ENCODE measurements at places on chromosomes 6 and 20. TPM values are rescaled to one million over a fixed set of nuclear protein-coding genes. Genes with fewer than 3 reads are reported as not detected.

DNA sequence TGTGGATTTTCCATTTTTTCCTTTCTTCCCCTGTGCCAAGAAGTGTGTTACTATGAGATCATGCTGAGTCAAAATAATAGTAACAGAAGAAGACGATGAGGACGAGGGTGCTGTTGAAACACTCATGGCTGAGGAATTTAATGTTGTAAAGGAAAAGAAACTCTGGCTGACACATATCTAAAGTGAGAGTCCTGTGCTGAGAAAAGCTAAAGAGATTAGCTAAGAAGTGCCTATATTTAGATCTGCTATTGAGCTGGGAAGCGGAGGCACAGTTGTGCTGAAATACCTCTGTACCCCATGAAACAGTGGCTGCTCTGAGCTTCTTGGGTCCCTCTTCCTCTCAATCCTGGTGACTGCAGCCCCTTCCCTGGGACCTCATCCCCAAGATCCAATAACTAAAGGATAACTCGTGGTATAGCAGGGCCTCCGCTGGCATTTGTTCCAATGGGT lies 1.1 kb upstream of the SYTL3 start:
- DNase-seq = no peak

The ARMC12 gene
- total RNA-seq = 0.90 TPM

- no peak for DNase-seq
Measured at GRCh38 chr6:5053864-5054244, 31.3 kb upstream of the PPP1R3G start.

GRCh38 chr6:73955800-73956199 lies 259.8 kb downstream of the CD109 start:
- no peak for DNase-seq

GRCh38 chr6:40000964-40001515 lies 66.8 kb upstream of the MOCS1 start:
- no peak for DNase-seq

The HUS1B gene
- total RNA-seq = 1.2 TPM

DNA sequence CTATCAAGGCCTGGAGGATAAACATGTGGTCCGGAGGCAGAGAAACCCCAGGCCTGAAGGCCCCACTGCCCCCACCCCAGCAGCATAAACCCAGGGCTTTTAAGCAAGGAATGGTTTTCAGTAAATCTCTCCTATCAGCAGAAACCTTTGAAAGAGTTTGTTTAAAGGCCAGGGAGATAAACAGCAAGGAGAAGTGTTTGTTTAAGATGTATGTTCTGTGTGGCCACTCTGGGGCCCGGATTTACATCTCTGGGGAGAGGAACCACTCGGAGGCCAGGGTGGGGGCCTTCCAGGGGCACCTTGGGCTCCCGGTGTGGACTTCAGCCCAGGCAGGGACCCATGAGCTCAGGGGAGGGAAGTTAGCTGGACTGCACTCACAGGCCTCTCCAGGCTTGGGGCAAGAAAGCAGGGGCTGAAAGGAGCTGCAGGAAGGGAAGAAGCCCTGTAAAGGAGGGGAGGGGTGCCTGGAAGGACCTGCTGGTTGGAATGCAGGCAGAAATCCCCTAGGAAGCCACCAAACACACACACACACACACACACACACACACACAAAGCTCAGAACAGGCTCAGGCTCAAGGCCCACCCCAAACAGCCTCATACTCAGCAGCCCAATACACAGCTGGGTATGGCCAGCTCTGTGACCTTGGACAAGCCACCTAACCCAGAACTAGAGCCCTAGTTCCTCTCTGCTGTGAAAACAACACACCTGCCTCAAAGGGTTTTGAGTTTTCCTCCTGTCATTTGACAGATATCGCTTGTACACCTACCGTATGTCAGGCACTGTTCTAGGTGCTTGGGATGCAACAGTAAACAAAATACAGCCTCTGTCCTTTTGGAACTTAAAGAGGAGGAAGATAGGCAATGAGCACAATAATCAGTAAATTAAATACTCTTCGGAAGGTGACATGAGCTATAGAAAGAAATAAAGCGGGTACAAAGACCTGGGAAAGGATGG lies 26.2 kb upstream of the FOXP4 start:
- peak; percentile 66 for DNase-seq

GRCh38 chr6:139518556-139519091 lies 144.2 kb upstream of the CITED2 start:
- DNase-seq = no peak

DNA sequence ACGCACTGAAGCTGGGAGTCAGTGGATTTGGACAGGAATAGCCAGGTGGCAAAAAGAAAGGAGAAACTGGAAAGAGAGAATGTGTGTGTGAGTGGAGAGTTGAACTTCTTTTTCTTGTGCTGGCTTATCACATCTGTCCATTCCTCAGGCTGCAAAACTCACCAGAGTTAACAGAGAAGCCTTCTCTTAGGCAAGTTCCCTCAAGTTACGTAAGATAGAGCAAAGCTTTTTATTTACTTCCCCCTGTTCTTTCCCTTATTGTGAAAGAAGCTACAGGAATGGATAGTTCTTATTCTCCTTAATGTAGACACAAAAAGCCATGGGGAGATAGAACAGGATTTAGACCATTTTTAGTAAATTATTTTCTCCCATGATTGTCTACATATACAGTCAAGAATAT lies 188.6 kb downstream of the BMP2 start:
- DNase-seq = no peak
